Astrocyte (in vitro differentiated cells and primary cell): ENCODE measurements at places on chromosomes 3 and 15. TPM values are rescaled to one million over a fixed set of nuclear protein-coding genes. Genes with fewer than 3 reads are reported as not detected.

The CFAP100 gene
- not detected in 2 replicates for total RNA-seq

The CCR8 gene
- total RNA-seq = not detected in 2 replicates

The HHLA2 gene
- total RNA-seq = not detected in 2 replicates

The TRH gene
- total RNA-seq = 0.14 TPM in 1 of 2 replicates, not detected in the other

The C2CD4A gene
- total RNA-seq = not detected in 2 replicates

- no peaks in the 10 kb centered on the region for H3K4me1 ChIP-seq
- no peak overlapping the region for H3K4me3 ChIP-seq
- no peaks in the 10 kb centered on the region for H3K27me3 ChIP-seq
These were observed 221.7 kb upstream of the TBC1D5 start for GRCh38 chr3:17964108-17964507.

DNA sequence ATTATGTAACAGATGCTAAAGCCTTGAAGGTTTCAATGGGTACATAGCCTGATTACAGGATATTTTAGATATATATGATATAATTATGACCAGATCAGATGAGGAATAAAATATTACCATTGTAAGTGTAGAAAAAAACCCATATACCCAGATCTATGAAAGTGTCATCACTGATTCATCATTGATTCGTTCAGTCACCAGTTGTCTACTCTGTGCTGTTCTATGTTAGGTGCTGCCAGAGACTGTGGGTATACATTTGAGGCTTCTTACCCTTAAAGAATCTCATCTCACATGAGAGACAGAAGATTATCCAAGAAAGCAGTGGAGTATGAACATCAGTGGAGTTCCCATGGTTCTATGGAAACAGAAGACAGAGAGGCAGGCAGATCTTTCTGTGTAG, 92.2 kb downstream of the MBNL1 start:
- no peak overlapping the region for H3K27ac ChIP-seq
- H3K4me3 ChIP-seq = no peak overlapping the region
- H3K4me1 ChIP-seq = peaks cover 7% of the 10 kb centered on the region
- H3K27me3 ChIP-seq = no peaks in the 10 kb centered on the region

DNA sequence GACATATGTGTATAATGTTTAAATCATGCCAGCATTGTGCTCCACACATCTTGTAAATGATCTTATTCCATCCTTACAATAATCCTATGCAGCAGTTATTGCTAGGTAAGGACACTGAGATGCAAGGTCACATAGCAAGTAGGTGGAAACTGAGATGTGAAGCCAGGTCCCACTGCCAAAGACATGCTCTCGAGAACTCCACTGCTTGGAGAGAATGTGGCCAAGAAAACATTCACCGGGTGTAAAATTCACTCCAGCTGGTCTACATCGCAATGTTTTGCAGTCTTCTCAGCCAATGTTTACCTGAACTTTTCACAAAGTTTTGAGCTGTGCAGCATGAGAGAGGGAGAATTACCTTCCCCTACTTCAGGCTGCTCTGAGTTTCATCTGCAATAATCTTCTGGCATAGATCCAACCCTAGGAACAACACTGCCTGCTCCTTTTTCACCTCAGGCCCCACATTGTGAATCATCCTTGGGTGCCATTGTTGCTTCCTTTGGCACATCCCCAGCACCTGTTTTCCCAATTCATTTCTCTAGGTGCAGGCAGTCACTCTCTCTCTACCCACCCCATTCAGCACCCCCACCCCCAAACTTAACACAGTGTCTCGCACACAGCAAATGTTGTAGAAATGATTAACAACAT, 53.5 kb upstream of the PRTG start:
- H3K36me3 ChIP-seq = no peaks in the 10 kb centered on the region
- H3K27ac ChIP-seq = no peak overlapping the region
- H3K27me3 ChIP-seq = peaks cover 5% of the 10 kb centered on the region
- peak; percentile 14 for DNase-seq

GRCh38 chr3:126784254-126784653, 80.2 kb downstream of the CHCHD6 start:
- no peaks in the 10 kb centered on the region for H3K36me3 ChIP-seq
- H3K4me3 ChIP-seq = no peak overlapping the region
- no peaks in the 10 kb centered on the region for H3K27me3 ChIP-seq
- peaks cover 13% of the 10 kb centered on the region for H3K4me1 ChIP-seq

GRCh38 chr3:65348398-65348995, 660.7 kb upstream of the ADAMTS9 start:
- DNase-seq = peak; percentile 18
- no peak overlapping the region for H3K27ac ChIP-seq
- no peak overlapping the region for H3K4me3 ChIP-seq
- H3K36me3 ChIP-seq = no peaks in the 10 kb centered on the region
- H3K27me3 ChIP-seq = no peaks in the 10 kb centered on the region

DNA sequence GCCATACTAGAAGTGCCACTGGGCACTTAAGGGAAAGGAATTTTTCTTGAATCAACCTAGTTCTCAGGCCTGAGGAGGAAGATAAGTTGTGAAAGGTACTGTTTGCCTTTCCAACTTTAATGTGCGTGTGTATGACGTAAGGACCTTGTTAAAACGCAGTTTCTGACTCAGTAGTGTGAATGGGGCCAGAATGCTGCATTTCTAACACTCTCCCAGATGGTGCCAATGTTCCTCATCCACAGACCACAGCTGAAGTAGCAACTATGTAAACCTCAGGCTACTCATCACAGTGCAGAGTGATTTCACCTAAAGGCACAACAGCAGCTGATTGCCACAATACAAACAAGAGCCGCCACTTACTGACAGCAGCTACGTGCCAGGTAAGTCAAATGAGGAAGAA, 103.6 kb downstream of the OTOL1 start:
- no peaks in the 10 kb centered on the region for H3K36me3 ChIP-seq
- no peak overlapping the region for H3K4me3 ChIP-seq
- no peaks in the 10 kb centered on the region for H3K4me1 ChIP-seq
- H3K27ac ChIP-seq = no peak overlapping the region
- H3K27me3 ChIP-seq = no peaks in the 10 kb centered on the region

DNA sequence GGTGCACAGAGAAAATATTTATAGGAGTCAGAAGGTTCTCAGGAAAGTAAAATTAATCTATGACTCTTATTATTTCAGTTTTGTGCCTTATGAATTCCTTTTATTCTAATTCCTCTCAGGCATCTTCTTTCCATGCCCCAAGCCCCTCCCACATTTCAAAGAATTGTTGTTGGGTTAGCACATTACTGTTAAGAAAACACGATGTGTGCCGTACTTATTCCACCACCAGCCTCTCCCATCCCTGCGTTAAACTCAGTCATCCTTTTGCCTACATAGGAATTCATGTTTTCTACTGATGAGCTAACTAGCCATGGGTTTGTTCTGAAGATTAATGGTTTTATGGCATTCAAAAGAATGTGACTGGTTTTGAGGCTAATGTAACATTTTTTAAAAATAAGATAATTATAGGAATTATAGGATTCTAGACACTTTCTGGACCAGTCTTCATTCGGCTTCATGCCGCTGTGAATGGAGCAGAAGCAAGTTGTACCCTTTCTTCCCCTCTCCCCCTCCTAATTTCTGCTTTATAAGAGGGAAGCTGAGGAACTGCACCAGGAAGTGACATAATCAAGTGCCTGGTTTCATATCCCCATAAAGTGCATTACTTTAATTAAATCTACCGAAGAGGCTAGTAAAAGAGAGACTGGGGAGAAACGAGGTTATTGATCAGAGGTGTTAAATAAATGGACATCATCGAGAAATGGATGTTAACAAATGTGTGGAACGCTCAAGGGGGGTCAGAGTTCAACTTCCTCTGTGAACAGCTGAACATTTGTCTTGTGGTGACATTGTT, 12.3 kb upstream of the MB21D2 start:
- H3K27me3 ChIP-seq = no peaks in the 10 kb centered on the region
- peak overlapping the region; percentile 28 for H3K27ac ChIP-seq
- no peaks in the 10 kb centered on the region for H3K36me3 ChIP-seq
- H3K4me1 ChIP-seq = peaks cover 9% of the 10 kb centered on the region
- peak; percentile 75 for DNase-seq

DNA sequence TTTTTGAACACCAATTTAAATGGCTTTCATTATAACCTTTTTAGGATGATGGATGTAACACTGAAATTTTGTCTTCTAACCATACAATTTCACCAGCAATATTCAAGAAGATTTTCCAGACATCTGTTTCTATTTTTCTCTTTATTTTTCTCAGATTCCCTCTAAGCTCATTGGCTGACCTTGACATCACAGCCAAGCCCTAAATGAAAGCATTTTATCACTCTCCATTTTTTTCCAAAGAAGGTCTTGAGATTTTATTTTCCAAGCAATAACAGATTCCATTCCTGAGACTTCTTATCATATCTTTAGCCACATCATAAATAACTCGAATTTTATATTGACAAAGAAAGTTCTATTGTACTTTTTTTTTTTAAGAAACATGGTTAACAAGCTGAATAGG, 392.6 kb upstream of the THBS1 start:
- H3K36me3 ChIP-seq = no peaks in the 10 kb centered on the region
- peak; percentile 32 for DNase-seq
- peak overlapping the region; percentile 7 for H3K27ac ChIP-seq

DNA sequence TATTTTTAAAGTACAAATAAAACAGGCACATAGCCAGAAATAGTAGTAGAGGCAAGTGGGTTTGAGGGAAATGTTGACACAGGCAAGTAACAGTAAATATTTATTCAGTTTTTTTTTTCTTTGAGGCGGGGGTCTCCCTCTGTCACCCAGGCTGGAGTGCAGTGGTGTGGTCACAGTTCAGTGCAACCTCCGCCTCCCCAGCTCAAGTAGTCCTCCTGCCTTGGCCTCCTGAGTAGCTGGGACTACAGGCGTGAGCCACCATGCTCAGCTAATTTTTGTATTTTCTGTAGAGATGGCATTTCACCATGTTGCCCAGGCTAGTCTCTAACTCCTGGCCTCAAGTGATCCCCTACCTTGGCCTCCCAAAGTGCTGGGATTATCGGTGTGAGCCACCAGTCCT, 43.5 kb downstream of the PHLDB2 start:
- H3K36me3 ChIP-seq = peaks cover 19% of the 10 kb centered on the region
- H3K27me3 ChIP-seq = no peaks in the 10 kb centered on the region
- H3K4me1 ChIP-seq = peaks cover 31% of the 10 kb centered on the region
- no peak for DNase-seq

- H3K36me3 ChIP-seq = no peaks in the 10 kb centered on the region
- H3K27ac ChIP-seq = no peak overlapping the region
- no peak for DNase-seq
- H3K27me3 ChIP-seq = no peaks in the 10 kb centered on the region
- H3K4me3 ChIP-seq = no peak overlapping the region
- peaks cover 16% of the 10 kb centered on the region for H3K4me1 ChIP-seq
These were observed 44.4 kb downstream of the SPSB4 start for GRCh38 chr3:141095546-141095937.

- no peak overlapping the region for H3K27ac ChIP-seq
- peak overlapping the region; percentile 57 for H3K4me3 ChIP-seq
- H3K36me3 ChIP-seq = no peaks in the 10 kb centered on the region
These were observed 36.9 kb downstream of the SENP8 start for GRCh38 chr15:72155003-72155621.

DNA sequence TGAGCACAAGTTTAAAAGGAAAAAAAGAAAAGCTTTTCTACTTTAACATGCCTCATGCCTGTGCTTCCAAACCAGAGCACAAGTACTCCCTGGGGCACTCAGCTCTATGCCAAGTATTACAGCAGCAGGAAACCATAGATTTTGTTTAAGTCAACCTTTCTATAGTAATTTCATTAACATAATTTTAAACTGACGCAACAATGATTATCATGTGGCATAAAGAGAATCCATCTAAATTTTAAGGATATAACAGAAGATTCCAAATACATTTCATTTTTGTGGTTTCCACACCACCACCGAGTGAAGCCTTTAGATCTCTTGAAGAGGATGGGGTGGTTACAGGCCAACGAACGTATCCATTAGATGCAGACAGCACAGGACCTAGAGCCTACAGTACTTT, 112.1 kb downstream of the TNIK start:
- peaks cover 3% of the 10 kb centered on the region for H3K27me3 ChIP-seq
- DNase-seq = peak; percentile 64
- H3K4me1 ChIP-seq = peaks cover 27% of the 10 kb centered on the region
- no peaks in the 10 kb centered on the region for H3K36me3 ChIP-seq
- H3K4me3 ChIP-seq = no peak overlapping the region

DNA sequence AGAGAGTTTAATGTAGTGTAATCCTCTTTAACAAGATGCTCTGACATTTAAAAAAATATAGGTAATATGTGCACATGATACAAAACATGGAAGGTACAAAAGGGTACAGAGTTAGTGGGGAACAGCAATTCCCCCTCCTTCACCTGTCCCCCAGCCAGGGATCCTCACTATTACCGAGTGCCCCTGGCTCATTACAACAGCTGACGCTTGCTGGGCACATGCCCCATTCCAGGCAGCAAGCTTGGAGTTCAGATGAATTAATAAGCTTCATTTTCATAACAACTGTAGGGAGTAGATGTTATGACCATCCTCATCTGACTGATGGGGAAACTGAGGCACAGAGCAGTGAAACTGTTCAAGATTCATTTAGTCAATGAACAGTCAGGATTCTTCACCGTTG, 41.2 kb downstream of the PCSK6 start:
- no peak for DNase-seq
- no peak overlapping the region for H3K4me3 ChIP-seq
- H3K4me1 ChIP-seq = peaks cover 2% of the 10 kb centered on the region
- no peaks in the 10 kb centered on the region for H3K27me3 ChIP-seq

GRCh38 chr15:56495053-56495452, 30.1 kb upstream of the MNS1 start:
- no peak overlapping the region for H3K27ac ChIP-seq
- no peaks in the 10 kb centered on the region for H3K27me3 ChIP-seq
- H3K4me1 ChIP-seq = no peaks in the 10 kb centered on the region

GRCh38 chr15:80403712-80404056, 498 bp upstream of the ARNT2 start:
- no peak overlapping the region for H3K27ac ChIP-seq
- no peaks in the 10 kb centered on the region for H3K27me3 ChIP-seq
- H3K4me3 ChIP-seq = peak overlapping the region; percentile 54
- H3K36me3 ChIP-seq = no peaks in the 10 kb centered on the region
- no peak for DNase-seq

DNA sequence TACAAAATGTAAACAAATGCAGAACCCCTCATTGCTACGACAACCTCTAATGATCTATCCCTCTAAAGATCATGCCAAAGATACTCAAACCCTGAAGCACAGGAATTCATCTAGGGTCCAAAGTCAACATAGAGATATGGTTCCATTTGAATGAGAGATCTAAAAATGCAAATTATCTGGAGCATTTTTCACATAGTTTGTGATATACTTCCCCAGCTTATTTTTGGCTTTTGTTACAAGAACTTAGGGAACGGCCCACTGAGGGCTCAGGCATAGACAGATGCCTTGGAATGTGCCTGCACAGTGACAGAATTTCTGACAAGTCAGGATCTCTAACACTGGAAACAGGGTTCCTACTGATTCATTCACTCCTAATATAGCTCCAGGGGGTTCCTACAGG, 258.9 kb upstream of the THBS1 start:
- no peak overlapping the region for H3K4me3 ChIP-seq
- H3K36me3 ChIP-seq = no peaks in the 10 kb centered on the region
- peaks cover 4% of the 10 kb centered on the region for H3K4me1 ChIP-seq

DNA sequence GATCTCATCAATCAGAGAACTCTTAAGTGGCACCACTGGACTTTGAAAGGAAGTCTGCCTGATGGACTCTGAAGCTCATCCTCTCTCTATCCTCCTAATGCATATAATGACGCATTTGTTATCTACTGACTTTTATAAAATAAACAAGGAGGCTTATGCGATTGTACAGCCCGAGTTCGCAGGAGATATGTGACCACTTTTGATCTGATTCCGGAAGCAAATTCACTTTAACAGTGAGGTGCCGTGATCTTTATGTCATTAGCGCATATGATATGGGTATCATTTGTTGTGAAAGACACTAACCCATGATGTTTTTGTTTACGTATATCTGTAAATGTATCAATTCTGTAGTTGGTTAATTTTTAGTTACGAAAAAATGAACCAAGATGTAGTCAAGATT, 427 bp upstream of the RNF111 start:
- peaks cover 5% of the 10 kb centered on the region for H3K27me3 ChIP-seq
- H3K4me3 ChIP-seq = peak overlapping the region; percentile 95
- peaks cover 7% of the 10 kb centered on the region for H3K4me1 ChIP-seq
- peak overlapping the region; percentile 83 for H3K27ac ChIP-seq
- DNase-seq = no peak
